ENCODE measurements at places on chromosomes 1 and 21.

- peak; percentile 70 for DNase-seq
Observed at GRCh38 chr1:146012703-146013558, 8.6 kb downstream of the HJV start.

DNA sequence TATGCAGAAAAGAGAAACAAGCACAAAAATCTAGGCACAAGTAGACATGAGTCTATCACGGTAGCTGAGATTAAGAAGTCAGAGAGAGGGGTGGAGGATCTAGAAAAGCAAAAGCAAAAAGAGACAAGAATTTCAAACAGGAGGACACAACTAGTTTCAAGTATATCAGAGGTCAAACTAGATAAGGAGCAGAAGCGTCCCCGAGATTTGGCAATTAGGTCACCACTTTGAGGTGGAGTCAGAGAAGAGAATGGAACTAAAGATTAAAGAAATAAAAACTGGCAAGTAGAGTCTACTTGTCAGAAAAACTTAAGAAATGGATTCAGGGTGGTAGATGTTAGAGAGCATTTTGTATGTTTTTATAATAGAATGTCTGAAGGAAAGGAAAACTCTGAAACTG lies 2.3 kb downstream of the SF3B4 start:
- no peak for DNase-seq

- no peak for DNase-seq
Observed at GRCh38 chr1:206957639-206958038, 11.4 kb upstream of the PIGR start.

GRCh38 chr1:9794081-9794480 lies 29.7 kb downstream of the CLSTN1 start:
- DNase-seq: no peak

- DNase-seq: no peak
Observed at GRCh38 chr1:153614906-153615305, 1.2 kb downstream of the S100A14 start.

DNA sequence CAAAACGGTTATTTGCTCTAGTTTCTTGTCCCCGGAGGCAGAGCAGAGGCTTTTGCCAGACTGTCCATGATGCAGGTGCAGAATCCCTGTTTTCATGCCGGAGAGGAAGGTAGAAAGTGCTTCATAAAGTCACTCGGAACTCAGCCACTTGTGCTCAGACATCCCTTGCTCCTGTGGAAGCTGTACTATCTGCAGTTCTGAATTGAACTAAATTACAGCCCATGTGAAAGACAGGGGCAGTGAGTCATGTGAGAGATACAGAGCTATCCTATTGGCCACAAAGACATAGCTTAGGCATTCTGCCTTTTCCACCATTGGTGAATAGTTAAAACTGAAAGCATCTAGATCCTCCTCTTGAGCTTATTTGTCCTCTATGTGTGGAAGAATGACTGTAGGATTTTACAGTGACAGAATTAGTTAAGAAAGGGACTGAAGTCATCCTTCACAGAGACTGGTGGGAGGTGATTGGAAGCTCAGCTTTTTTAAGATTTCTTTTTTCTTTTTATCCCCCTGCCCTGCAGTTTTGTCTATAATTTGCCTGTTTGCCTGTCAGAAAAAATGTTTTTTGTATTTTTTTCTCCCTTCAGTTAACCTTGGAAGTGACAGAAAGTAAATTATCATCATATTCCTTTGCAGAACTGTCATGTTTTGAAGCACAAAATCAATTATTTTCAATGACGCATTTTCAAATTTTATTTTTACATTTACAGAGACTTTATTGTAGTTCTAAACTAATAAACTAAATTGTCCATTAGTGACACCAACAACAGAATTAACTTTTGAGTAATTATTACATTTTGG lies 298.6 kb downstream of the PTPRC start:
- peak; percentile 25 for DNase-seq

DNA sequence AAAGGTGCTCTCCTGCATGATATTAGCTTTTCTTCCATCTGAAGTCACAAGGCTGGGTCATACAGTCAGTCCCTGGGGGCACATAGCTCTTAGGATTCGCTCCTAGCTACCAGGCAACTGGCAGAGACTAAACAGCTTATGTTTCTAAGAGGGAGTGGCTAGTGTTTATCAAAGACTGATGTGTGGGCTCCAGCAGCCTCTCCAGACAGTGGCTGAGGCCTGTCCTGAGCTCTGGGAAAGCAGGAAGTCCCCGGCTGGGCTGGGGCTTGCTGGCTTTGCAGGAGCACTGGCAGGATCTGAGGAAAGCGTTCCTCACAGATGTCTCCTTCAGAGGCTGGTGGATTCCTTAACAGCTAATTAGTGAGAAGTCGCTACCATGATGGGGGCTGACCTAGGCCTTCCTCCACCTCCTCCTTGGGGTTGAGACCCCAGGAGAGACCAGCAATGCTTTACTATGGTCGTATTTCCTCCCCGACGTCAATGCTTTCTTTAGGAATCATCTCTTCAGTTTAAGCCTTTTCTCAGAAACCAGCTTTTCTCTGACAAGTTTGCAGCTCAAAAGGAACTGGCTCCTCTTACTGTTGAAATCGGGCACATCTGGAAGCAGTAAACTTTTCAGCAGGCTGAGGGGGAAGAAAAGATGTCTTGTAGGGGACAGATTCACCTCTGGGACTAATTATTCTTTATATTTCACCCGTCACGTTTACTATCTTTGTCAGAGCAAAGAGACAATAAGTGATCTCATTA lies 33.5 kb upstream of the HHAT start:
- no peak for DNase-seq

DNA sequence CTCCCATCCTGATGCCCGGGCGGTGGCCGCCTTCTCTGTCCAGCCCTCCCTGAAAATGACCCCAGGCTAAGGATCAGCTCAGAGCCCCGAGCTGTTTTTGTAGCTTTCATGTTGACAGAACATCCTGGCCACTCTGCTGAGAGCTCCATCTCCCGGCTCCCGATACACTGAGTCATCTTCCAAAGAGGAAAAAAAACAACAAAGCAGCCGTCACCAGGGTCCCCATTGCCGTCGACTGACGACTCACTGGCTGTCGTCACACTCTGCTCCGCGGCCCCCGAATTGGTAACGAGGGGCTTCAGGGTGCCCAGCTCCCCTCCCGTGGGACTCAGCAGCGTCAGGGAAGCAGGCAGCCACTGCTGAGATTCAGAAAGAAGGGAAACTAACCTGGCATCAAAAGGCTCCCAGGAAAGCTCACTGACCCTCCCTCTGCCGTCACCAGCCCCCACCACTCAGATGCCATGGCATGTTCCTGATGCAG lies 67.2 kb downstream of the CD46 start:
- no peak for DNase-seq

DNA sequence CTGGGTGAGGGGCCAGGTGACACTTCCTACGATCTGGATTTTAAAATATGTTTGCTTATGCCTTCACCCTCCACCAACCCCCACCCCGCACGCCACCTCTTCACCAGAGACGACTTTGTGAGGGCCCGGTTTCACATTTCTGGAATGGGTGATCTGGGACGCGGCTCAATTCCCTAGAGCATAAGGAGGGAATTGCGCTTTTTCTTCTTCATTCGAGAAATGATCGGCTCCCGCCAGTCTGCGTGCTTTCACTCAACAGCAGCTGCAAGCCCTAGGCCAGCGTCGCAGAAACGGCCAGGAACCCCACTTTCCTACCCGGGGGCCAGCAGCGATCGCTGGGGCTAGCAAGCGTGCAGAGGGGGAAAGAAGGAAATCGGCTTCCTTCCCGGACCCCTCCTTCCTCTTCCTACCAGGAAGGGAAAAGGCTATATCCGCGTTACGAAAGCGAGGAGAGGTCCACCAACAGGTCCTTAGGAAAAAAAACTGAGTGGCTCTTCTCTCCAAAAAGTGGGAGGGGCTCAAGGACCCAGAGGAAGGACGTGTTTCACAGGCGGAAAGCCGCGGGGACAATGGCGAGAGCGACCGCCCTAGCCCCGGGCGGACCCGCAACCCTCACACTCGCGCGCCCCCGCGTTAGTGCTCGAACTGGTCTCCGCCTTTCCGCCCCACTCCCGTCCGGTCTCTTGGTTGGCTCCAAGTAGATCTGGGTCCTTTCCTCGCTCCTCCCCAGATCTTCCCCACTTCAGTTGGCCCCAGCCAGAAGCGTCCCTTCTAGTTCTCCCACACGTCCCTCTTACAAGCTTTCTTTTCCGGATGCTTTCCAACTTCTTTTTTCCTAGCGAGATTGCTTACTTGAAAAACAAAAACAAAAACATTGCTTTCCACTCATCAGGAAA lies 1.1 kb upstream of the ADAMTS1 start:
- no peak for DNase-seq
